AG04450 (cell line): ENCODE measurements at places on chromosomes 5 and 9. TPM values are rescaled to one million over a fixed set of nuclear protein-coding genes. Genes with fewer than 3 reads are reported as not detected.

Gene HAPLN1
- polyA plus RNA-seq: not detected in 2 replicates

Gene BRIX1
- polyA plus RNA-seq: 34.3 and 49.2 TPM in 2 replicates

Gene CBY3
- polyA plus RNA-seq: not detected in 2 replicates

Gene BAAT
- polyA plus RNA-seq: not detected in 2 replicates

DNA sequence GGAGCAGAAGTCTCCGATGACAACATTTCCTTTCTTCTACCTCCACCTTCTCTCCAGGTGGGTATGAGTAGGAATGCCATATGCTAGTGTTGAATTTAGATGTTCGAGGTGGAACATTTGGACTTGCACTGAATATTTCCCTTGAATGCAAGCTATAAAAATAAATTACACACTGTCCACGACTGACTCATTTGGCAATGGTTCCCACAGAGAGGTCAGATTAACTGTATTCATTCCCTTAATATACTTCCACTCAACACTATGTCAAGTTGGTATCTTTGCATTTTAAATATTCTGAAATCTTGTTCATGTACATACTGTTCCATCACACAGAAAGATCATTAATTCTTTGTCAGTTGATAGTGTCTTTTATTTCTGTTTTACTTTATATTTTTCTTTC is 222.6 kb upstream of the PIK3R1 start:
- DNase-seq: no peak

- DNase-seq: no peak
Observed at GRCh38 chr5:92849756-92850155, 731.3 kb downstream of the NR2F1-AS1 start.

GRCh38 chr9:34513567-34514214 is 9.1 kb downstream of the ENHO start:
- DNase-seq: no peak
